NCI-H460 (cell line): ENCODE measurements at places on chromosomes 11 and 22. TPM values are rescaled to one million over a fixed set of nuclear protein-coding genes. Genes with fewer than 3 reads are reported as not detected.

MS4A7 gene
- total RNA-seq, result not detected in 2 replicates

ZW10 gene
- total RNA-seq, result 14.3 and 15.0 TPM in 2 replicates

PAX6 gene
- 11.7 and 13.5 TPM in 2 replicates for total RNA-seq

OR8D1 gene
- not detected in 2 replicates for total RNA-seq

RAG1 gene
- total RNA-seq, result 0.12 and 0.17 TPM in 2 replicates
